ENCODE measurements at places on chromosomes 12 and 14.

- no peak for DNase-seq
Observed at GRCh38 chr12:57737467-57738460, 778 bp downstream of the AGAP2 start.

DNA sequence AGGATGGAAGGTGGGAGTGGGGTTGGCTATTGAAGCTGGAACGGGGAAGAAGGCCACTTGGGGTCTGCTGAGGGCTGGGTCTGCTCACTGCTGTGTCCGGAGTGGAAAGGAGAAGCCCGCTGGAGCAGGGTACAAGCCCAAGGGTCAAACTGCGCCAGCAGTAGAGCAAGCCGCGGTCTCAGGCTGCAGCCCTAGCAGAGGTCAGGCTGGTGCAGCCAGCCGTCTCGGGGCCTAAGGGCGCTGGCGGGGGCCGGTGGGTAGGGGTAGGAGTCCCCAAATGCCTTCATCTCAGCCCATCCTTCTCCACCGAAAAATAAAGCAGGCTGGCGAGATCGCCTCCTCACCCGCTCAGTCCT lies 718 bp upstream of the JDP2 start:
- no peak for DNase-seq

DNA sequence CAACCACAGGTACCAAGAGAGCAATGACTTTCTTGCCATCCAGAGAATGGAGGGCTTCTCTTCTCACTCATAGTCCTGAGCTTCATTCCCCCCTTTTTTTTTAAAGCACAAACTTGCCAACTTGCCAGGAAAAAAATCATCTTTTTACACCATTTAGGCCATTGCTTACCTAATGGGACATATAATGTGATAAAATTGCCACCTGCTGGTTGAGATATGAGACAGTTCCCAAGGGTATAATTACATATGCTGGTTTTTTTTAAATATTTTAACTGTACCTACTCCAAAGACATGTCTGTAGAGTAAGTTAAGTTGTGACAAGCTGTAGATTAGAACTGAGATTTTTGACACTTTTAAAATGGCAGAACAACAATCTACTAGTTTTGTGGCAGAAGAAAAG lies 519.1 kb upstream of the SEL1L start:
- no peak for DNase-seq

- no peak for DNase-seq
Observed at GRCh38 chr14:23432102-23432925, 3.1 kb downstream of the MYH7 start.

DNA sequence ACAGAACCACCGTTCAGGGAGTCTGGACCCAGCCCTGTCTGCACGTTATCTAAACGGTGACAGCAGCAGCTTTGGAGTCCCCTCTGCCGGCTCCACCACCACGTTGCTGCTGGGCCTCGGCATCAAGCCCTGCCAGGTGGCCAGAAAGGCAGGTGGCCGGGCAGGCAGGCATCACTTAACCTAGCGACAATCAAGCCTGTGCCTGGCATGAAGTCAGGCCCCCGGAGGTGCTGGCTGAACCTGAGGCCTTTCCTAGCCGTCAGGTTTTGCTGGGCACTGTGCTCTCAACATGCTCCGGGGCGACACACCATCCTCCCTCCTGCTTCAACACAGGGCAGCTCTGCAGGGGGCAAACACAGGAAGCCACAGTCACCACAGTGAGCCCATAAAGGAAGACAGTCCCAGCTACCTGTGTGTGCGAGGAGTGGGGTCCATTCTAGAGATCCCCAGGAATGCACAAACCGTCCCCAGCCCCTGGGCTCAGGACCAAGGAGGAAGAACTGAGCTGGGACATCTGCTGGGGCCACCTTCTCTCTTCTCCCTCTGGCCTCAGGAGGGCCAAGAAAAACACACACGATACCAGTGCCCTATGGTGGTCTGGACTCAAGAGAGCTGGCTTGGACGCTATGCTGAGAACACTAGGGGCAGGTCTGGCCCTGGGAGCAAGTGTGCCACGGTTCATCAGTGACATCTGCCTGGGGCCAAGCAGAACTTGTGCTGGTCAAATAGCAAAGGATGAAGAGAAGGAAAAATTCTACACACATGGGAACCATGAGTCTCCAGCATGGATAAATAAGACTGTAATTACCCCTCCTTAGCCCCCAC lies 44.7 kb downstream of the CCDC88C start:
- DNase-seq = no peak

DNA sequence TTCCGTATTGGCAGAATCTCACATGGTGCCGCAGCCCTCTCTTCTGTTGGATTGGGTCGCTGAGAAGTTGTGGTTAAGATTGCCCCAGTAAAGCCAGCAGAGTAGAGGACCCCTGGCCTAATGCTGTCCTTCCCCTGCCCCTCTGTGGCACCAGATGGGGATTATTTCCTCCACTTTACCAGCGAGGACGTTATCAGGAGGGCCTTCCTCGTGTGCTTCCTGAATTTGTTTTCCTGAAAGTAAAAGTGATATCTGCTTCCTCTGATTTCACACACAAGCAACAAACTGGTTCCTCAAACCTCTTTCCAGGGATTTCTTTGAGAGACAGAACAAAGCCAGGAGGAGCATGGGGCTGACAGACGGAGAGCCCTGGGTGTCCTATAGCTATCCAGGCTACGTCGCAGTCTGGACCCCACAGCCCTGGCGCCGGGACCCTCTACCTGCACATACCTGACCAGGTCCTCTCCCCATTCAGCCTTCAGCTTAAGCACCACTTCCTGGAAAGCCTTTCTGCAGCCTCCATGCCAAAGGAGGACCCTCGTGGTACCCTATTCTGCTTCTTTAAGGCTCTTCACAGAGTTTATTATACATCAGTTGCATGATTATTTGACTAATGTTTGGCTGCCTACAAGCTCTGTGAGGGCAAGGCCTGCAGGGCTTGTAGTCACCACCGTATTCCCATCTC lies 314.8 kb upstream of the FKBP4 start:
- DNase-seq = no peak

- no peak for DNase-seq
Observed at GRCh38 chr12:63880742-63881263, 36.3 kb downstream of the SRGAP1 start.

DNA sequence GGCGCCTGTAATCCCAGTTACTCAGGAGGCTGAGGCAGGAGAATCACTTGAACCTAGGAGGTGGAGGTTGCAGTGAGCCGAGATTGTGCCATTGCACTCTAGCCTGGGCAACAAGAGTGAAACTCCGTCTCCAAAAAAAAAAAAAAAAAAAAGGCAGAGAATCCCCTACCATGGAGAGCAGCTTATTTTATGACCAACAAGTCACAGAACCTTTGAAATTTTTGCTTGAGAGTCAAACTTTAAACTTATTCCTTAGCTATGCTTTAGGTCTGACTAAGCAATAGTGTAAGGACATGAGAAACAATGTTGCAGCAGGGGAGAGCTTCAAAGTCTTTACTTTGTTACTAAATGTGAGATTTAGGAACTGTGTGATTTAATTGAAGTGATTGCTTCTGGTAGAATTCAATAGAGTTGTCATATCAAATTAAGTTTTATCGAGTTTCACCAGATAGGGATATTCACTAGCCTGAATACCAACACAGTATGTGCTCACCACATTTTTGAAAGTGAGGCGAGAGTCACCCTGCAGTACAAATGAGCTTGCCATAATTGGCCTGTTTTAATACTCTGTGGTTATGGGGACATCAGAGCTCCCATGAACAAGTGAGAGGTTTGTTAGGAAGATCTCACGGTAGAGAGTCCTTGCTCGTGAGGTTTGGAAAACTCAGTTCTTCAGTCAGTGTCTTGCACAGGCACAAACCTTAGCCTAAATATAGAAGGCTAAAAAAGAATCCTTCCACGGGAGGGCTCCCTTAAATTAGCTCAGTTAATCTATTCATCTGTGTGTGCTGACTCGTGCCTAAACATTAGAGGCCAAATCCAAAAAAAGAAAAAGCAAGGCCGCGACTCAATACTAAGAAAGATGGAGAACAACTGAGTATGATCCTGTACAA lies 108.6 kb downstream of the SAMD4A start:
- DNase-seq = no peak

DNA sequence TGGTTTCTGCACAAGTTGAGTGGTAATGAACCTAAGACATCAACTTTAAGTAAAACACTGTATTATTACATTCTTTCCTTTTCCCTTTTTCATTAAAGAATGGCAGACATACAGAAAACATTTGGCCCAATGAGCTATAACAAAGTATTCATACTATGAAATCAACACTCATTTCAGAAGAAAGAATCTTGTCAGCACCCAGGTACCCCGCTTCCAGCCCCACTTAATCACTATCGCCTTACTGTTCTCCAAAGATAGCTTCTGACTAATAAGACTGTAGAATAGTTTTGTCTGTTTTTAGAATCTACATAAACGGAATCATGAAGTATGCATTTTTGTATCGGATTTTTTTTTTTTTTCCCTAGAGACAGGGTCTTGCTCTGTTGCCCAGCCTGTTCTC lies 9.5 kb downstream of the CNTN1 start:
- DNase-seq = no peak

- no peak for DNase-seq
Observed at GRCh38 chr14:33566082-33566481, 384.8 kb downstream of the EGLN3 start.

GRCh38 chr12:26056335-26056734 lies 68.5 kb downstream of the BHLHE41 start:
- no peak for DNase-seq

GRCh38 chr14:73168691-73169090 lies 32.4 kb downstream of the PSEN1 start:
- no peak for DNase-seq

DNA sequence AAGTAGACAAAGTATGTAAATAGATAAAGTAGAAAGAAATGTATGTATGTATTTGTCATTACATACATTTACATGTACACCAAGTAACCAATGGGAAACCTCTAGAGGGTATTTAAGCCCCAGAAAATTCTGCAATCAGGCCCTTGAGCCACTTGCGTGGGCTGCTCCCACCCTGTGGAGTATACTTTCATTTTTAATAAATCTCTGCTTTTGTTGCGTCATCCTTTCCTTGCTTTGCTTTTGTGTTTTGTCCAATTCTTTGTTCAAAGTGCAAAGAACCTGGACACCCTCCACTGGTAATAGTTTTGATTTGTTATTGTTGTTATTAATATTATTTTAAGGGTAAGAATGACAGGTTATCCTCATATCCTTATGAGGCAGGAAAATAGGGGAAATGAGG lies 21.8 kb downstream of the CAPS2 start:
- DNase-seq = no peak

- DNase-seq = no peak
Observed at GRCh38 chr12:71183846-71184245, 26.0 kb upstream of the TSPAN8 start.

GRCh38 chr14:61501714-61502458 lies 180.5 kb downstream of the PRKCH start:
- DNase-seq = no peak

- no peak for DNase-seq
Observed at GRCh38 chr14:76780875-76781647, 19.8 kb downstream of the VASH1 start.

GRCh38 chr12:78331753-78332152 lies 501.1 kb downstream of the NAV3 start:
- DNase-seq = no peak

- no peak for DNase-seq
Observed at GRCh38 chr14:68925373-68925772, 53.7 kb downstream of the ACTN1 start.

- DNase-seq = no peak
Observed at GRCh38 chr12:59972905-59973304, 377.1 kb downstream of the SLC16A7 start.

- DNase-seq = no peak
Observed at GRCh38 chr12:9163392-9163791, 44.8 kb downstream of the PZP start.

- no peak for DNase-seq
Observed at GRCh38 chr14:79011920-79012204, 841.7 kb downstream of the NRXN3 start.

DNA sequence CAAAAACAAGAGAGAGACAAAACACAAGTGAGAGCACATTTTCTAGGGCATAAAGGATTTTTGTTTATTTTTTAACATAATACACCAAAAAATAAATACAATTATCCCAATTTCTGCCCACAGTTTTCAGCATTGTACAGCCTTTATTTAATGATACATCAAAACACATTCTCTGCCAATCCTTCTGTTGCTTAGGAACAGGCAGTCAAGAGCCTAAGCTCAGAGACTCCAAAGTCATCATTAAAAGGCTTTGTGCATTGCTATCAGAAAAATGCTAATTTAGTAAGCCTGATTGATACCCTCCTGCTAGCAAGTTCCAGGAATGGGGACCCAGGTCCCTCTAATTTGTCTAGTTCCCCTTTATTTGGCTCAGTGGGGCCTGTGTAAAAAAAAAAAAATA lies 536.5 kb downstream of the RPS29 start:
- DNase-seq = no peak

DNA sequence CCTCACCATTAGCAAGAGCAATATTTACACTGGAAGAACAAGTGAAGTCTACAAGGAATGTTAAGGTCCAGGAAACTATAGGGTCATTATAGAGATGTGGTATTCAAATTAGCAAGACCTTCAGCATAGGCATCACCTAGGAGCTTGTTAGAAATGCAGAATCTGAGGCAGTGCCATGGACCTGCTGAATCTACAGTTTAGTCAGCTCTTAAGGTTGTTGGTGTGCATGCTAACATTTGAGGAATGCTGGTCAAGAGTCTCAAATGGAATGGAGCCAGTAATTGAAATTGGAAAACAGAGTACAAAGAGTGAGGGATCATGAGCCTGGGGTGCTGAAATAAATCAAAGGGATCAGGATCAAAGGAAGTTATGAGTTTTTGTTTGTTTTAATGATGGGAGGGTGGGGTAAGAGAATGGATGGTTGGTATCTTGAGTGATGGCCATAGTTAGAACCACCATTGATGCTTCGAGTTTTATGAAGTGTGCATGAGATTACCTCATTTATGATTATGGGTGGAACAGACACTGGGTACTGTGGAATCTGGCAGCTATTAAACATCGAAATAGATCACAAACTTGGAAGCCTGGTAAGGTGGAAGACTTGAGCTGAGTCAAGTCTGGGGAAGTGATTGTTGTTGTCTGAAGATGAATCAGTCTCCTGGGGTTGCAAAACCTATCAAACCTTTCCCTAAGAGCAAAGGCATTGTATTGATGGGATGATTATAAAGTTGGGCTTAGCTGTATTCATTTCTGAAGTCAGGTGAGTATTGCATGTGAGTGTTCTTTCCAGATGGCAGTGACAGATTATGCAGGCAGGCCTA lies 323.3 kb upstream of the E2F7 start:
- DNase-seq = no peak

DNA sequence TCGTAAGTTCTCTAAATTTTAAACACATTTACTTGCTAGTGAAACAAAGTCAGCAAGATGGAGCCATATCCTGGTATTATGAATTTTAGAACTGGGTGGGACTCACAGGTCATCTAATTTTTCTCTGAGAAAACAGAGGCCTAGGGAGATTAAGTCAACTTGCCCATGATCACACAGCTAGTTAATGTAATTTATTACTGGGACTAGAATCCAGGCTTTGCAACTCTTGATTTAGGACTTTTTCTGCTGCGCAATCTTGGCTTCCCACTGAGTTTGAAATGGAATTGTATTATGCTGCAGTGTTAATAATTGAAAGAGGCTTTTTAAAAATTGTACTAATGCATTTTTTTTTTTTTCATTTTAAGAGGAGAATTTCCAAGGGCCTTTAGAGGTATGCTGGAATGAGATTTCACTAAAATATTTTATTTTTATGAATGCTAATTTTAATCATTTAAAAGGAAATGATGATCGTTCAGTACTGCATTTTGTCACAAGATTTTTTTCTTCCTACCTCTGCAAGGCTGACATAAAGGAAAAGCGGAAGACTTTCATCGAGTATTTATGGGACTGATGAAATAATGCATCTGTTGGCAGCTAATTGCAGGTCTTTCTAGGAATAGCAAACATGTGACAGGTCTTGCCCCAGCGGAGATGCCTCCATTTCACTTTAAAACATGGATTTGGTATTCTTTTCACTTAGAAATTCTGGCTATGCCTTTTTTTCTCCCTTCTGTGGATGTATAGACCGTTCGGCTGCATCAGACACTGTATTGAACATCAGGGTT lies 9.6 kb downstream of the CRADD start:
- DNase-seq = no peak

All from stimulated activated CD8-positive, alpha-beta memory T cell treated with anti-CD3 and anti-CD28 coated beads, Interleukin-2, amount 100 ng/mL, for 48 hours (primary cell).